ENCODE measurements at places on chromosomes 6 and 20. TPM values are rescaled to one million over a fixed set of nuclear protein-coding genes. Genes with fewer than 3 reads are reported as not detected.
A peak's percentile ranks its signal among the peaks of the same experiment; 100 is the strongest.

DNA sequence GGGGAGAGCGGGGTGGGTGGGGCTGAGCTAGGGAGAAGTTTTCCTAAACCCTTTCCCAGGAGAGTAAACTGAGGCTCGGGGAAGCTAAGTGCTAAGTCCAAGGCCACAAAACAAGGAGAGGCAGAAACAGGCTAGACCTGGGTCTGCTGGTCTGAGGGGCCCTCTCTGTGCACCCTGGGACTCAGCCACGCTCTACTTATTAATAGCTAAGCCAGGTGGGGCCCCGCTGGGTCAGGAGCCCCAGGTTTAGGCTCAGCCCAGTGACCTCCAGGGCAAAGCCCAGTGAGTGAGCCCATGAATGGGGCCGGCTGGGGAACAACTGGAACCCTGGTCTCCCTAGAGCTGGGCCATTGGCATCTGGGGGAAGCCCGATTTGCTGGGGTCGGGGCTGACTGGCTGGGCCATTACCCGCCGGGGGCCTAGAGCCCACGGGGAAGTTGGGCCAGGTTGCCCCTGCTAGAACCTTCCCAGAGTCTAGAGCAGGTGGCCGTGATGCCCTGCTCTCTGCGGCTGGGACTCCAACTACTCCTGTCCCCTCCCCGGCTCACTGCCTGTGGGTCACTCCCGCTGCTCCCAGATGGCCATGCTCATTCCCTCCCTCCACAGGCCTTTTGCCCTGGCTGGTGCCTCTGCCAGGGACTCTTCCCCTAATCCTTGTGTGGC, 24.1 kb upstream of the NOL4L start:
- H3K27me3 ChIP-seq, result peaks cover 14% of the 10 kb centered on the region
- no peak overlapping the region for H3K4me3 ChIP-seq
- no peaks in the 10 kb centered on the region for H3K4me1 ChIP-seq
- DNase-seq, result no peak
- no peaks in the 10 kb centered on the region for H3K36me3 ChIP-seq

DNA sequence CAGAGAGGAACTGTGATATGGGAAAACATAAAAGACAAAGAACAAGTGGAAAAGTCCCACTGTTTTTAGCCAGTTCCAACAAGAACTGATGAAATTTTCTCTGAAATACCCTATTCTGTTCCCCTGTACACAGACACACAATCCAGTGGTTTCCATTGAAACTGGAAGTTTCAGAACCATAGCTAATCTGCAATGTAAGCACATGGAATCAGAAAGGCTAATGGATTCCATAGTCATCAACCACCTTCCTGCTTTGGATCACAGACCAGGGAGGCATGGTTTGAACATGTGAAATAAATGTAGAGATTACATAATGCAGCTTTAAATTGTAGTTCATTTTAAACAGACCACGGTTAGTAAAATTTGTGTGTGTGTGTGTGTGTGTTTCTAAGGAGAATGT, 242.1 kb downstream of the GJA1 start:
- H3K36me3 ChIP-seq, result no peaks in the 10 kb centered on the region
- no peak overlapping the region for H3K4me3 ChIP-seq
- H3K4me1 ChIP-seq, result no peaks in the 10 kb centered on the region
- no peaks in the 10 kb centered on the region for H3K27me3 ChIP-seq
- H3K27ac ChIP-seq, result no peak overlapping the region

DNA sequence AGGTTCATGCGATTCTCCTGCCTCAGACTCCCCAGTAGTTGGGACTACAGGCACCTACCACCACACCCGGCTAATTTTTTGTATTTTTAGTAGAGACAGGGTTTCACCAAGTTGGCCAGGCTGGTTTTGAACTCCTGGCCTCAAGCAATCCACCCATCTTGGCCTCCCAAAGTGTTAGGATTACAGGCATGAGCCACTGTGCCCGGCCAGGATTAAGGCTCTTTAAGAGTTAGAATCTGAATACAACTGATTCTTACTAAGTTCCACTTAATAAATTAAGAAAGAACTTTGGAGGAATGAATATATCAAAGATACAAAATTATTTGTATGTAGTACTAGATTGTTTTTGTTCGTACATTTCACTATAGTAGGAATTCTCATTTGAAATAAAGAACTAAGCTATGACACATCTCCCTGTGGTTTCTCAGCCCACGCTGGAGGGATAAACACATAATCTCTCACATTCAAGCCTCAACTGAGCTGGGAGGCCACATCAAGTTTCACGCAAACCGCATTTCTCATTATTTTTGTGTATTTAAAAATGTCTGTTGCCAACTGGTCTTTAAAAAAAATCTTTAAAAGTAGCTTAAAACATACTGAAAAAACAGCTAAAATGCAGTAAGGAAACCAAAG, 34.2 kb downstream of the DTNBP1 start:
- H3K27ac ChIP-seq, result peak overlapping the region; percentile 66
- H3K27me3 ChIP-seq, result no peaks in the 10 kb centered on the region
- H3K4me3 ChIP-seq, result no peak overlapping the region
- H3K36me3 ChIP-seq, result no peaks in the 10 kb centered on the region
- peak; percentile 51 for DNase-seq

GRCh38 chr6:93365445-93365844, 53.9 kb downstream of the EPHA7 start:
- no peak overlapping the region for H3K4me3 ChIP-seq
- no peaks in the 10 kb centered on the region for H3K36me3 ChIP-seq
- DNase-seq, result no peak
- H3K27me3 ChIP-seq, result peaks cover 52% of the 10 kb centered on the region

- H3K27me3 ChIP-seq, result no peaks in the 10 kb centered on the region
- no peaks in the 10 kb centered on the region for H3K4me1 ChIP-seq
- H3K4me3 ChIP-seq, result no peak overlapping the region
- DNase-seq, result no peak
- H3K36me3 ChIP-seq, result no peaks in the 10 kb centered on the region
These were observed 52.7 kb upstream of the ELMO2 start for GRCh38 chr20:46458866-46459750.

- H3K4me3 ChIP-seq, result peak overlapping the region; percentile 98
- H3K4me1 ChIP-seq, result peaks cover 26% of the 10 kb centered on the region
- H3K27ac ChIP-seq, result peak overlapping the region; percentile 87
These were observed 795 bp downstream of the MMP24OS start for GRCh38 chr20:35277127-35277526.

DNA sequence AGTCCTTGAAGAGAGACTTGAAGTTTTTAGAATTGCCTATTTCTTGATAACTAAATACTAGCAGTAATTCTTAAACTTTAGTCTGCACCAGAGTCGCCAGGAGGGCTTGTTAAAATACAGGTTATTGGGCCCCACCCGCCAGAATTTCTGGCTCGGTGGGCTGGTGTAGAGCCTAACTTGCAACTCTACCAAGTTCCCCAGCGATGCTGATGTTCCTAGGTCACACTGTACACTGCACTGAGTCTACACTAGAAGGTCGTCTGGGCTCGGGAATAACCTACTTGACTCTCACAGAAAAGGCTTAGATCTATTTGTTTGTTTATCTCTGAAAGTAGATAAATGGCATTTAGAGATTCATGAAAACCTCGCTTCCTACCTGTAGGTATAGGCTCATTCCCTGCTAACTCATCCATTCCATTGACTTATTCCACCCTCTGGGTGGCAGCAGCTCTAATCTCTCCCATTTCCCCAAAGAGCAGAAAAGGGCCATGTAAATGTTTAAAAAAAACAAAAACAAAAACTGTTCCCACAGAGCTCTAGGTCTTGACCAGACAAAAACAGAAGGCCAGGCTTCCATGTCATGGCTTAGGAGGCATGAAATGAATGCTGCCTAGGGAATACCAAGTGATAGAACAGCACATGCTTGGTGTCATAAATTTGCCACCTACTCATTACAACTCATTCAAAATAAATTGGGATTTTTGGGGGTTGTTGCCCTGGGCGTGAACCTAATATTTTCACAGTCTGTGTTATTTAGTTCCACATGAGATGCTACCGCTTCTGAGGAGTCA, 292.1 kb downstream of the ADGB start:
- H3K27ac ChIP-seq, result no peak overlapping the region
- no peak for DNase-seq
- no peak overlapping the region for H3K4me3 ChIP-seq
- H3K36me3 ChIP-seq, result no peaks in the 10 kb centered on the region
- H3K4me1 ChIP-seq, result peaks cover 12% of the 10 kb centered on the region

ECT2L gene
- total RNA-seq, result not detected

CYP21A2 gene
- 0.88 TPM for total RNA-seq

PACSIN1 gene
- total RNA-seq, result not detected

PREP gene
- 67.6 TPM for total RNA-seq

All from MCF 10A (cell line).